ENCODE measurements at places on chromosomes 1 and 21.

DNA sequence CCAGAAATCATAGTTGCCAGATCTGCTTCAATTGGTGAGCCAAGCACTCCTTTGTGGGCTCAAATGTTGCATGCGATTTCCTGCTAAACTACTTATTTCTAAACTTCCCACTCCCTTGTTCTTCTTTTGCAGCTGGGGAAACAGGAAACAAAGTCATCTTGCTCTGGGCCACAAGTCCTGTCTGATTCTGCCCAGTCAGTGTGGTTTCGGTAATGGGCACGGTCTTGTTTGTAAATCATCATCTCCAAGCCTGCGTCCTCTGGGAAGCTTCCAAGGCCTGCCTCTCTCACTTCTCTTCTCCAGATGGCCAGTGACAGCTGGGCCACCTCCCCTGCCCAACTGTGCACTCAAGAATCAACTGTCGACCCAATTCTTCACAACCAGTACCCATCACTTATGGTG lies 4.4 kb downstream of the S100A8 start:
- DNase-seq, result no peak

DNA sequence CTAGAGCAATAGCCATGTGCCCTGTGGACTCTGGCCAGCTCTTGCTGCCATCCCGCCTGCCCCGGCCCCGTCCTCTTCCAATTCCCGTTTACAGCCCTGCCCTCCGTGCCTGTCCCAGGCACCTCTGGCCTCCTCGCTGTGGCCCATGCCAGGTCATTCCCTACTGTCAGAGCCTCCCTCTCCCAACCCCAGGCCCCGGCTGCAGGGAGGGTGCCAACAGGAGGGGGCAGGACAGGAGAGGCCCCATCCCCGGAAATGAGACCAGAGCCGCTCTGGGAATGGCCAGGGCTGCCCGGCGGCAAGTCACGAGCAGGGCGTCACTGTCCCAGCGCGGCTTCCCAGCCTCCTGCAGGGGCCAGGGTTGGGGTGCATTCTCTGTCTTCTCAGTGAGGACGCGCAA lies 23.5 kb upstream of the TSPEAR start:
- no peak for DNase-seq

DNA sequence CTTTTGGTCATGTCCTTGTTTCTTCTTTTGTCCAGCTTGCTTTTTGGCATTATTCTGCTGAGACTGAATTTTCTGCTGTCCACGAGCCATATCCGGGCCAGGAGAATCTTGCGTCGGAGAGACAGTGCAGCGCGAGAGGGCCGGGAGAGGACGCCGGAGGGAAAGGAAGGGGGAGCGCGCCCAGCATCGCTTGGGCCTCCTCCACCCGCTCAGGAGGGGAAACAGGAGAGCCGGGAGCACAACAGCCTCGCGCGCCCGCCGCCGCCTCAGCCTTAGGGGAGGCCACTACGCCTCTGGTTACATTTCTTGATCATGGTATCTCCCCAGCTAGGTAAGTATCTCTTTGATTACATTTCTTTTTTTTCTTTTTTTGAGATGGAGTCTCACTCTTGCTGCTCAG lies 7.4 kb upstream of the DEGS1 start:
- no peak for DNase-seq

- DNase-seq, result peak; percentile 49
Observed at GRCh38 chr1:31182352-31182751, 57.3 kb downstream of the NKAIN1 start.

- no peak for DNase-seq
Observed at GRCh38 chr1:78387201-78387600, 103.6 kb upstream of the PTGFR start.

DNA sequence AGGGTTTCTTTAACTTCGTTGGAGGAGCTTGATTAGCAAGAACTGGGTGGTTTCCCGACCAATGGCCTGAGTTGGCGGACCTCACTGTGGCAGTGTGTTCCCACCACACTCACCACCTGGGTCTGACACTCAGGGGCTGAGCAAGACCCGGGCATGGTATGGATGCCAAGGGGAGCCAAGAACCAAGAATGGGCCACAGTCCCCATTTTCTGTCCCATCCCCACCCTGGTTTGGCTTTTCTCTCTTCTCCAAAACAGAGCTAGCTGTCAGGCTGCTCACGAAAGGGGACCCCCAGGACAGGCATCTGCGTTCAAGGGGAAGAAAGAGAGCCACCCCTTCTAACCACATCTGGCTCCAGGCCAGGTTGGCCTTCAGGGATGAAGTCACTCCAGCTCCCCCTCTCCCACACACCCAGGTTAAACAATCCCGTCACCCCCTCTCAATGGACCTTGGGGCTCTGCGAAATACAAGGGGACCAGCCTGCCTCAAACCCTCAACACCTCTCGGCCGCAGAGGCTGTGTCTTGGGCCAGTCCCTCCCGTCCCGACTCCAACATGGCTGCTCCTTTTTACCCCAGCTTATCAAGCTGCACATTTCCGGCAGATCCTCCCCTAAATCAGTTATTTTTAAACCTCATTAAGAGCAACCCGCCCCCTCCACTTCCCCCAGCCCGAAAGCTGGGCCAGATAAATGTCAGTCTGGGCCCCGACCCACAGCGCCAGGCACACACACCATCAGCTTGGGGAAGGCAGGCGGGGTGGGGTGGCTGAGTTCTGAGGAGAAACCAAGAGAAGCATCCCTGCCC lies 3.4 kb downstream of the TAGLN2 start:
- peak; percentile 61 for DNase-seq

- DNase-seq, result peak; percentile 62
Observed at GRCh38 chr1:229557913-229558414, 543 bp downstream of the ABCB10 start.

DNA sequence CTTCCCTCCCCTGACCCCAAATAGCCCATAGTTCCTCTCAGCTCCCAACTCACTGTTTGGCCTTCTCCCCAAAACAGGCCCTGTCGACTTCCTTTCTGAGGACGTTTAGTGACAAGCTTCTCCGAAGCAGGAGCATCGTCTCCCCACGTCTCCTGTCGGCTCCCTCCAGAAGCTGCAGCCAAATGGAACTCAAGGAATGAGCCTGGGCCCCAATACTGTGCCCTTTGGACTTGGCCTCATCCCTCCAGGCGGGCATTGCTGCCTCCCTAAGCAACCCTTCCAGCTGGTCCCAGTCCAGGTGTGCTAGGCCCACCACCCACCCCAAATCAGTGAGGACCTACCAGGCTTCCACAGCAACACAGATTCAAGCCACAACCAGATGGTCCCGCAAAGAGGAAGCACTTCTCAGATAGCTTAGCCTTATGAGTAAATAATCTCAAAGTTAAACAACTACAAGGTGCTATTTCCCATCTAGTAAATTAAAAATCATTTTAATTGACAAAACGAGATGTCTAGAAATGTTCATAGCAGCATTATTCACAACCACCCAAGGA lies 33.0 kb downstream of the ACOT7 start:
- no peak for DNase-seq

GRCh38 chr1:32533792-32534327 lies 5.4 kb upstream of the ZBTB8A start:
- DNase-seq, result no peak

GRCh38 chr1:180217006-180217405 lies 13.1 kb upstream of the LHX4 start:
- DNase-seq, result no peak

GRCh38 chr1:16986560-16986959 lies 6.1 kb upstream of the MFAP2 start:
- no peak for DNase-seq

Measured in erythroblast (primary cell).